Fibroblast of lung (primary cell): ENCODE measurements at places on chromosomes 3 and 15. TPM values are rescaled to one million over a fixed set of nuclear protein-coding genes. Genes with fewer than 3 reads are reported as not detected.

- no peak overlapping the region for H3K4me3 ChIP-seq
- H3K4me1 ChIP-seq: no peaks in the 10 kb centered on the region
These were observed 1390.8 kb downstream of the ZPLD1 start for GRCh38 chr3:103825586-103825985.

DNA sequence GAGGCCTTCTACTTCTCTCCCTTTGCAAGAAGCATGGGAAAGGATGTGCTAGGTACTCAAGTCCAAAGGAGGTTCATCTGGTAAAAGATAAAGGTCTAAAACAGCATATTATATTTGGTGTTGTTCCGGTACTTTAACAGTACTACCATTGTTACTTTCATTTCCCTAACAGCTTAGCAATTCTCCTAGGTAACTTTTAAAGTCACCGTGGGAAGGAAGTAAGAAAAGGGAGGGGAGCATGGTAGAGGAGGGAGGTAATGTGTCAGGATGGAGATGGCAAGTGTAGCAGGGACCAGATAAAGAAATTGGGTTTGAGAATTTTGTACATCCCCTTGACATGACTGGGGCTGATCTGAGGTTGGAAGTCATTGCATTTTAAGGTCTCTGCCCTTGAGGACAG, 89.4 kb upstream of the SKOR1 start:
- H3K36me3 ChIP-seq: no peaks in the 10 kb centered on the region
- no peaks in the 10 kb centered on the region for H3K27me3 ChIP-seq
- H3K4me1 ChIP-seq: no peaks in the 10 kb centered on the region
- no peak overlapping the region for H3K27ac ChIP-seq

DNA sequence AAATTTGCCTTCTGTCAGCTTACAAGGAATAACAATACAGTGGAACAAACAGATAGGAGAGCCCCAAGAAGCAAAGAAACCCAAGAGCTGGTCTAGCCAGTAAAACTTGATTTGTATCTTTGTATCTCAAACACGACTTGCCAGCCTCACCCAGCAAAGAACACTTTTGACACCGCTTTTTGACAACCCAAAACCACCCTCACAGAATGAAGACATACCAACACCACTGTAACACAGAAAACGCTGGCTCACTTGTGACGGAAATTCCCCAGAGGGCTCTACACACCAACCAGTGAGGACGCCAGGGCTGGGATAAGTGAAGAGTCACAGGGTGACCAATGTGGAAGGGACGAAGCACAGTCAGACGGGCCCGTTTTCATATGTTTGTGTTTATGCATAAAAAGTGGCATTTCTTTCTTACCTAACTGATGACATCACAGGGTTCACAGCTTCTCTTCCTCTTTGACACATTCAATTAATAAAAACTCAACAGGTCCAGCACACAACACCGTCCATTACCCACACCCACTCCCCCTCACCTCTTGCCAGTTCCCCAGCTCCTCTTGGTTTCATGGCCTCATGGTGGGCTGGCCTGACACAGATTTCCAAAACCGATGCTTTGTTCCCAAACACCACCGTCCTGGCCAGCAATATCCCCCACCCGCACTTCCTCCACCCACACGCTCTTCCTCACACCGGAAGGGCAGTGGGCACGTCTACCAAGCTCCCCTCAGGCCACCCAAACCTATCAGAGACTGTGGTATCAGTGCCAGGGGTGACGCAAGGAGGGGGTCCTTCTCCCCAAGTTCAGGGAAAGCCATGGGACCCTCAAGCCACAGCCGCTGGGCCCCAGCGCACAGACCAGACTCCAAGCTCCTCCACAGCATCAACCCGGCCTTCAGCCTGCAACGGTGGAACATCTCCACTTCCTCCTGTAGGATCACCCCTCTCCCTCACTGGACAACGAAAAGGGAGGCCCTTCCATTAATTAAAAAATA, 94.2 kb downstream of the ADAMTS17 start:
- DNase-seq: no peak
- no peaks in the 10 kb centered on the region for H3K4me1 ChIP-seq
- no peak overlapping the region for H3K4me3 ChIP-seq
- no peaks in the 10 kb centered on the region for H3K36me3 ChIP-seq

DNA sequence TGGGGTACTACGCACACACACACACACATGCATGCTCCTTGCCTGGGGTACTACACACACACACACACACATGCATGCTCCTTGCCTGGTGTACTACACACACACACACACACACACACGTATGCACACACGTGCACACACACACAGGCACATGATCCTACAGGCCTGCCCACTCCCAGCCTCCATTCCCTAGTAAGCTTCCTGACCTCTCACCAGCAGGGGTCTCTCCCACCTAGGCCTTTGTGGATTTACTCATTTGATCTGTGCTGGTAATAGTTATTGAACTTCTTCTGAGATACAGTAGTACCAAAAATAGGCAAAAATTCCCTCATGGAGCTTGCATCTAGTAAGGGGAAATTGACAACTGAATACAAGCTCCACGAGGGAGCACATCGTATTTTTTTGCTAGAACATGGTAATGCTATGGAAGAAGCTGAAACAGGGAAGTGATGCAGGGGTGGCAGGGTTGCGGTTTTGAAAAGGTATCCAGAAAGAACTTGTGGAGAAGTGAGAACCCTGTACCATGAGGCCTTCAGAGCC, 19.1 kb downstream of the TTC21A start:
- H3K36me3 ChIP-seq: no peaks in the 10 kb centered on the region
- H3K4me3 ChIP-seq: no peak overlapping the region
- peaks cover 6% of the 10 kb centered on the region for H3K4me1 ChIP-seq
- no peaks in the 10 kb centered on the region for H3K27me3 ChIP-seq
- no peak overlapping the region for H3K27ac ChIP-seq

- no peak overlapping the region for H3K4me3 ChIP-seq
- H3K4me1 ChIP-seq: no peaks in the 10 kb centered on the region
- no peak for DNase-seq
- no peaks in the 10 kb centered on the region for H3K36me3 ChIP-seq
- H3K27me3 ChIP-seq: no peaks in the 10 kb centered on the region
These were observed 102.9 kb upstream of the SMAD3 start for GRCh38 chr15:66962522-66962921.

DNA sequence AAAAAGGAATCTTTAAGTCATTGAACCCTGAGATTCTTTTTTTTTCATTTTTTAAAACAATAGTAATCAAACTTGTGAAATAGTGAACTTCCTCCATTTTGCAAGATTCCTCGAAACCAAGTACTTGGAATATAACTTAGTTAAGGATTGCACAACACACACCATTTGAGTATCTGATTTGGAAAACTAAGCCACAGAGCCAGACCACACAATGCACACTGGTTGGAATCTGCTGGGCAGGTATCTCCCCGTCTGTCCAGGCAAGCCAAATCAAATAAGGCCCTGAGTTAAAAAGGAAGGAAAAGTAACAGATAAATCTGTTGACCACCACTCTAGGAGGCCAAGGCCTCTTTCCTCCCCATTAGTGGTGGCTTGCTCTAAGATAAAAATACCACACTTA, 177.5 kb upstream of the ICE2 start:
- H3K27ac ChIP-seq: no peak overlapping the region
- no peak overlapping the region for H3K4me3 ChIP-seq
- peaks cover 5% of the 10 kb centered on the region for H3K4me1 ChIP-seq
- no peaks in the 10 kb centered on the region for H3K36me3 ChIP-seq
- DNase-seq: peak; percentile 71
- no peaks in the 10 kb centered on the region for H3K27me3 ChIP-seq

DNA sequence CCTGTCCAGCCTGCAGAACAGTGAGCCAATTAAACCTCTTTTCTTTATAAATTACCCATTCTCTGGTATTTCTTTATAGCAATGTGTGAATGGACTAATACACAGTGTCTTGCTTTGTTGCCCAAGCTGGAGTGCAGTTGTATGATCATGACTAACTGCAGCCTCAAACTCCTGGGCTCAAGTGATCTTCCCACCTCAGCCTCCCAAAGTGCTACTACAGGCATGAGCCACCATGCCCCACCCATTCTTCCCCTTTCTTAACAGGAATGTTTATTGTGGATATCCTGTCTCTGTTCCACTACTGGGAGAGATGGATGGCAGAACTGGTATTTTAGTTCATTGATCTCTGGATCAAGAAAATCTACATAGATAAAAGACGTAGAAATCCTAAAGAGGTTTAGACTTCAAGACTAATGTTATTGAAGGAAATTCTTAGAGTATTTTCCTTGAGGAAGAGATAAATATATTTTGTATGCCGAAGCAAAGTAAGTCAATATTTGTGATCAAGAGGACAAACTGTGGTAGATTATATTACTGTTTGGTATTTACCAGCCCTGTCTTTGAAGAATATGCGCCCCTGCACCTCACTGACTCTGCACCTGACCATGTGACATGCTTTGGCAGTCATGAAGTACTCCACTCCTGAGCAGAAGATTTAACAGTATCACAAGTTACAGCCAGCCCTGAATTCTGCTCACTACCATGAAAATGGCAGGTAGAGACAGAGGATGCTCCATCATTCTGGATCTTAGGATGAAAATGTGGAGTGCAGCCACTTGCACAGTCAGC, 42.9 kb downstream of the UACA start:
- H3K27me3 ChIP-seq: no peaks in the 10 kb centered on the region
- peaks cover 2% of the 10 kb centered on the region for H3K36me3 ChIP-seq
- no peak for DNase-seq
- no peak overlapping the region for H3K4me3 ChIP-seq
- H3K27ac ChIP-seq: no peak overlapping the region
- peaks cover 14% of the 10 kb centered on the region for H3K4me1 ChIP-seq

AEN gene
- total RNA-seq: 68.1 and 83.7 TPM in 2 replicates

CCDC39 gene
- under 0.01 TPM in 2 replicates for total RNA-seq

DNA sequence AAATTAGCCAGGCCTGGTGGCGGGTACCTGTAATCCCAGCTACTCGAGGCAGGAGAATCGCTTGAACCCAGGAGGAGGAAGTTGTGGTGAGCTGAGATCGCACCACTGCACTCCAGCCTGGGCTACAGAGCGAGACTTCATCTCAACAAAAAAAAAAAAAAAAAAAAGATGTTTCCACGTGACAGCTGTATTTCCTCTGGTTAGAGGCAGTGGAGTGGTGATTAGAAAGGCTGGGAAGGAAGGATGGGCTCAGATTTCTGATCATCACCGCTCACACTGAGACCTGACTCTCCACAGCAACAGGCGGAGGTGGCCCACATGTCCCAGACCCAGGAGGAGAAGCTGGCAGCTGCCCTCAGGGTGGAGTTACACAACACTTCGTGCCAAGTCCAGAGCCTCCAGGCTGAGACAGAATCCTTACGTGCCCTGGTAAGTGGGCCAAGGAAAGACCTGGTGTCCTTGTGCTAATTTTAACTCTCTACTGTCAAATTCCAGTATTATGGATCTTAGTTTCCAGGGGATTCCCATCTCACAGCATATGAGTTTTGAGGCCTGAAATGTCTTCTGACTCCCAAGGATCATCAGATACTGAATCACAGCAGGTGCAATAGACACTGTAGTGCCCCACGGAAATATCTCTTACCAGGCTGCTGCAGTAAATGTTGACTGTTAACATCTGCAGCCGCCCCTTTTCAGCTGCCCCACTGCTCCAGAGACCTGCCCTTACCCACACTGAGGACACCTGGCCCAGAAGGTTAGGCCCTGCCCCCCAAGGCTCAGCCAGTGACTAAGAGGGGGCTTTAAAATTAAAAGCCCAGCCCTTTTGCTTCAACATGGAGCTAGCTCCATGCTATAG, 66.9 kb downstream of the BFSP2 start:
- H3K36me3 ChIP-seq: no peaks in the 10 kb centered on the region
- no peaks in the 10 kb centered on the region for H3K27me3 ChIP-seq
- DNase-seq: no peak

GRCh38 chr3:188323067-188323842, 169.3 kb downstream of the LPP start:
- no peaks in the 10 kb centered on the region for H3K27me3 ChIP-seq
- H3K4me3 ChIP-seq: no peak overlapping the region
- DNase-seq: no peak
- no peaks in the 10 kb centered on the region for H3K36me3 ChIP-seq
- H3K27ac ChIP-seq: no peak overlapping the region

DNA sequence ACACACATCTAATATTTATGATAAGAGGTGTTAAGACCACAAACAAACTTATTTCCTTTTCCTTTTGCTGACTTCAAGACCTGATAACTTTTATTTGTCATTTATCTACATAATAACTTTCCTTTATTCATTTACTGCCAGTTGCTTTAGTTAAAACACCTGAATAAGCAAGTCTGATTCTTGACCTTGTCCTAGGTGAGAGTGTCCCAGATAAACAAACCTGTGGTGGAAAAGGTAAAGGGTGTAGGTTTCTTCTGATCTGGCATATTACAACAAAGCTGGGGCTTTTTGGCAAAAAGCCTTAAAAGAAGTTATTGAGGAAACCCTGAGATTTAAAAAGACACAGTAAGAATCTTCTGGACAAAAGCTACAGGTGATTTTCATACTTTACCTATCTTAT, 191.5 kb downstream of the ZBBX start:
- no peak for DNase-seq
- H3K4me1 ChIP-seq: no peaks in the 10 kb centered on the region
- H3K27me3 ChIP-seq: no peaks in the 10 kb centered on the region
- H3K4me3 ChIP-seq: no peak overlapping the region

DNA sequence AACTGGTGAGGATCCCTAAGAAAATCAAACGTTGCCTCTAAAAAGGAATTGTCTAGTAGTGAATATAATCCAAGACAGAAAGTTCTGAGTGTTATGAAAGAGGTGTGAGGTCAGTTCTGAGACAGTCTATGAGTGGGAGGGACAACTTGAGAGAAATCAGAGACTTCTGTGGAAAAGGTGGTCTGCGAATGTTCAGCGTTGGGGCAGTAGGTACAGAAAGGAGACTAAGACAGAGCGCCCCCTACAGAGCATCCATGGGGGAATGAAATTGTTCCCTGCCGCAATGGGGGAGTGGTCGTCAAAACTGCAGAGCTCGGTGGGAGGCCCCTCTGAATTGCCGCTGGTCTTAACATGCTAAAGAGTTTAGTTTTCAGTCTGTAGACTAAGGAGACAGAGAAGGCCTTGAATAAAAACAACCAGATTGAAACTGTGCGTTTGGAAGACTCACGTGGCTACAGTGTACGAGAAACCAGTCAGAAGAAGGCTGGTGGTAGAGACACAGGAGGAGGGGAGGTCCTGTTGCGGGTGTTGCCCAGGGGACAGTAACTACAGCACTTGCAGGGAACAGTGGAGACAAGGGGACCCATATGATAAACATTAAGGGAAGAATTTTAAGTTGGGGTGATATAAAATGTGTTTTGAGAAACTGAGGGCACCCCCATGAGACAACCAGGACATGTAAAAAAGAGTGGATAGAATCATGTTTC, 6.9 kb downstream of the TNIK start:
- peaks cover 8% of the 10 kb centered on the region for H3K4me1 ChIP-seq
- H3K27me3 ChIP-seq: no peaks in the 10 kb centered on the region
- H3K4me3 ChIP-seq: no peak overlapping the region
- H3K36me3 ChIP-seq: no peaks in the 10 kb centered on the region
- H3K27ac ChIP-seq: no peak overlapping the region

TIMP4 gene
- 9.8 and 12.6 TPM in 2 replicates for total RNA-seq

GNAT1 gene
- total RNA-seq: not detected in 2 replicates

CHRM5 gene
- not detected in 2 replicates for total RNA-seq

GRCh38 chr15:94061041-94061440, 170.3 kb upstream of the MCTP2 start:
- H3K4me3 ChIP-seq: no peak overlapping the region
- H3K36me3 ChIP-seq: no peaks in the 10 kb centered on the region
- no peaks in the 10 kb centered on the region for H3K27me3 ChIP-seq
- no peak for DNase-seq
- H3K4me1 ChIP-seq: no peaks in the 10 kb centered on the region
- no peak overlapping the region for H3K27ac ChIP-seq

AQR gene
- total RNA-seq: 18.2 and 19.7 TPM in 2 replicates
